Esophagus squamous epithelium (tissue), 5 donors: ENCODE measurements at places on chromosomes 4 and X.
A peak's percentile ranks its signal among the peaks of the same experiment; 100 is the strongest.

GRCh38 chr4:11407551-11407950 is 21.1 kb downstream of the HS3ST1 start:
- H3K4me1 ChIP-seq: no peaks in the 10 kb centered on the region
- H3K27me3 ChIP-seq: no peaks in the 10 kb centered on the region
- no peaks in the 10 kb centered on the region for H3K36me3 ChIP-seq
- DNase-seq: no peak

GRCh38 chr4:15996773-15997172 is 33.8 kb upstream of the FGFBP2 start:
- no peak overlapping the region for H3K27ac ChIP-seq
- H3K36me3 ChIP-seq: no peaks in the 10 kb centered on the region
- no peaks in the 10 kb centered on the region for H3K4me1 ChIP-seq
- no peaks in the 10 kb centered on the region for H3K27me3 ChIP-seq

- no peak for DNase-seq
- no peaks in the 10 kb centered on the region for H3K4me1 ChIP-seq
These were observed 60.9 kb downstream of the AASDH start for GRCh38 chr4:56326363-56326762.

DNA sequence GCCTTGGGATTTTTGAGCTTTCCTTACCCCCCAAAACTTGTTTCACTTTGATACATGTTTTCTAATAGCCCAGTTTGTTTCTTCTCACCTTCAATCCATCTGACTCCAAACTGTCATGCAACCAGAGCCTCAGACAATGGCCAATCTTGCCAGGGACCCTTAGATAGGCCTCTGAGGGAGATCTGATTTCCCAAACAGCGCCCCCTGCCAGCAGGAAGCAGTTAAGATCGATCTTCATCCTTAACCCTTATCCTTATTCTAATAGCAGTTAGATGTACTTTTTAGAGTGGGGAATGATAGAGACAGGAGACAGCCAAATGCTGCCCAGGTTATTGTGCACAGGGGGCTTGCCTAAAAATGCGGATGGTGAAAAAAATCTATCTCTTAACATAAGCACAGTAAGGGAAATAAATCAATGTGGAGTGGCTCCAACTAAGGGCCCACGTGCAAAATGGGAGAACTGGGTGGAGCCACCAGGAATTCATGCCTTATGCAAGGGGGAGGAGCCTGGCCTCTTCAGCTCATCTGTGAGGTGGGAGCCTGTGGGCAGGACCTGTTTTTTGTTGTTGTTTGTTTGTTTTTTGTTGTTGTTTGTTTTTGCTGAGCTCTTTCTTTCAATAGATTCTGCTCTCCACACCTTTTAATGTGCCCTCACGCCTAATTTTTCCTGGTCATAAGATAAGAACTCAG is 833.6 kb upstream of the AGA start:
- H3K36me3 ChIP-seq: no peaks in the 10 kb centered on the region
- no peaks in the 10 kb centered on the region for H3K27me3 ChIP-seq
- no peak overlapping the region for H3K27ac ChIP-seq
- no peak overlapping the region for H3K4me3 ChIP-seq
- DNase-seq: no peak
- H3K4me1 ChIP-seq: no peaks in the 10 kb centered on the region

DNA sequence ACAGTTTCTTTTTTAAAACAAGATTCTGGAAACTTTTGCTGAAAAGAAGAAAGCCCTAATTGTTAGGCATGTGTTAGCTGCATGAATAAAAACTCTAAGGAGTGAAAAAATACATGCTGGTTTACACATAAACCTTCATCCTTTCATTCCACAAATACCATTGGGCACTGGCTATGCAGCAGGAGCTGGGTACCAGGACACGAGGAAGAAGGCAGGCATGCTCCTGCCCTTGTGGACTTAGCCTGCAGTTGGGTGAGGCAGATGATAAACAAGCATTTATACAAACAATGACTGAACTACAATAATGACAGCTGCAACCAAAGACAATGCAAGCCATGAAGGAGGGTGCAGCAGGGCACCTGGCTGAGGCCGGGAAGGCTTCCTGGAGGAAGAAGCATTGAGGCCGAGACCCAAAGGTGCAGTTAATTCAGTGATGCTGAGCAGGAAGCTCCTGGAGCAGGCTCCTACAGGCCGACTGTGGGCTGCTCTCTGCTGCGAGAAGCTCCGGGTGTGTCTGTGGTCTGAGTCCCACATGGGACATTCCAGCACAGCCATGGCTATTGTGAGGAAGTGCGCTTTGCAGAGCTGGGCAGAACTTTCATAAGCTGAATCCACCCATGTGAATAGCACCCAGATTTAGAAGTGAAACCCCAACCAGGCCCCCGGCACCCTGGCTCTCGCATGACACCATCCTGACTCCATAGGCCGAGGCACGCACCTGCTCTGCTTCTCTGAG is 44.0 kb upstream of the MXD4 start:
- H3K36me3 ChIP-seq: no peaks in the 10 kb centered on the region
- H3K4me1 ChIP-seq: no peaks in the 10 kb centered on the region
- H3K27me3 ChIP-seq: no peaks in the 10 kb centered on the region
- no peak overlapping the region for H3K4me3 ChIP-seq
- no peak overlapping the region for H3K27ac ChIP-seq

DNA sequence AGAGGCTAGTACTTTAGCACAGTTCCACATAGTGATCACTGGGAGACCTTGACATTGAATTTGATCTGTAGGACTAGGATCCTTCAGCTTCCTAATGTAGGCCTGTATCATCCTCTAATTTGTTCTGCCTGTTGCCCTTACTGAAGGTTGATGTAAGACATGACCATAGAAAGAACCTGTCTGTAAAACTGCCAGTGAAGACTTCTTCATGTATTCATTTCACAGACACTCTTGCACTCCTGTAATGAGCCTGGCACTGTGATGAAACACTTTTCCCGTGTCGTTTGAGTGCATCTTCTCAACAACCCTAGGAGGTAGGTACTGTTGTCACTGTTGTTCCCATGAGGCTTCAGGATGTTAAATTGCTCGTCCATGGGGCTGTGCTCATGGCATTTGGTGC is 14.7 kb downstream of the RAB9A start:
- H3K27ac ChIP-seq: no peak overlapping the region
- peaks cover 7% of the 10 kb centered on the region for H3K36me3 ChIP-seq
- DNase-seq: no peak
- no peaks in the 10 kb centered on the region for H3K27me3 ChIP-seq

DNA sequence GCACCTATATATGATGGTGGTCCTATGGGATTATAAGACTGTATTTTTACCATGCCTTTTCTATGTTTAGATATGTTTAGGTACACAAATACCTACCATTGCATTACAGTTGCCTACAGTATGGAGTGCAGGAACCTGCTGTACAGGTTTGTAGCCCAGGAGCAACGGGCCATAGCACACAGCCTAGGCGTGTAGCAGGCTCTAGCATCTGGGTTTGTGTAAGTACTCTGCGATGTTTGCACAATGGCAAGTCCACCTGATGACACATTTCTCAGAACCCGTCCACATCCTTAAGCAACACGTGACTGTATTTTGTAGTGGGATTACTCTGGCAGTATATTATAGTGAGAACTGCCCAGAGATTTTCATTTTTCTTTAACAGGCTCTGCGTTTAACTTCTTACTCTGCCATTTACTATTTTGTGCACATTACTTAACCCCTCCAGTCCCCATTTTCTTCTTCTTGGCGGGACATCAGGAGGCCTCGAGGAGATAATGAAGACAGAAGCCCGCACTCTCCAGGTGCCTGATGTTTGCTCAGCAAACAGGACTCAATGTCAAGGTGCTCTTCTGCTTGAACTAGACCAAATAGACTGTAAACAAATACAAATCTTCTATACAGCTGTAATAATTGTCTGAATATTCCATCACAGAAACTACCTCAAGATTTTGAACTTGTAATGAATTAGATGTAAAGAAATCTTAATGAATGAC is 102.0 kb upstream of the PDLIM3 start:
- DNase-seq: no peak
- H3K4me3 ChIP-seq: no peak overlapping the region
- peaks cover 8% of the 10 kb centered on the region for H3K27me3 ChIP-seq
- H3K4me1 ChIP-seq: no peaks in the 10 kb centered on the region

GRCh38 chr4:118417325-118417724 is 64.5 kb upstream of the PRSS12 start:
- H3K4me1 ChIP-seq: no peaks in the 10 kb centered on the region
- no peaks in the 10 kb centered on the region for H3K36me3 ChIP-seq
- DNase-seq: no peak
- no peaks in the 10 kb centered on the region for H3K27me3 ChIP-seq

DNA sequence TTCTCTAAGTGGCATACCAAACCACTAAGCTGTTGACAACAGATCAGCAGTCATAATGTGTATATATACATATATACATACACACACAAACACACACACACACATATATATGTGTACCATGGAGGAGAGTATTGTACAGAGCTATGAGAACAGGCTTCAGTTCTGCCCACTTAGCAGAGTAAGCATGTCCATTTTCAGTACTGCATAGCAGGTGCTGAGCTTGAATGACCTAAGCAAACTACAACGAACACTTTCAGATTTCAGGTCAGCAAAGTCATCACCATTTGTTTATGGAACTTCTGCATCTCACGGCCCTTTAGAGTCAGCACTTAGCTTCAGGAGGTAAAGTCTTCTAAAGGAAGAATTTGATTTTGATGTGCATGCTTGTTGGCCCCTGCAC is 735.8 kb upstream of the ATOH1 start:
- peaks cover 3% of the 10 kb centered on the region for H3K4me1 ChIP-seq
- no peaks in the 10 kb centered on the region for H3K36me3 ChIP-seq
- H3K27ac ChIP-seq: no peak overlapping the region

GRCh38 chr4:178448372-178449035 is 1006.3 kb upstream of the AGA start:
- no peak overlapping the region for H3K27ac ChIP-seq
- no peaks in the 10 kb centered on the region for H3K36me3 ChIP-seq
- no peak for DNase-seq
- H3K4me1 ChIP-seq: no peaks in the 10 kb centered on the region
- no peaks in the 10 kb centered on the region for H3K27me3 ChIP-seq
- no peak overlapping the region for H3K4me3 ChIP-seq

GRCh38 chr4:152310257-152310656 is 225.6 kb downstream of the FBXW7 start:
- H3K27me3 ChIP-seq: no peaks in the 10 kb centered on the region
- DNase-seq: no peak
- H3K4me1 ChIP-seq: no peaks in the 10 kb centered on the region
- no peaks in the 10 kb centered on the region for H3K36me3 ChIP-seq
- no peak overlapping the region for H3K4me3 ChIP-seq
- H3K27ac ChIP-seq: no peak overlapping the region

DNA sequence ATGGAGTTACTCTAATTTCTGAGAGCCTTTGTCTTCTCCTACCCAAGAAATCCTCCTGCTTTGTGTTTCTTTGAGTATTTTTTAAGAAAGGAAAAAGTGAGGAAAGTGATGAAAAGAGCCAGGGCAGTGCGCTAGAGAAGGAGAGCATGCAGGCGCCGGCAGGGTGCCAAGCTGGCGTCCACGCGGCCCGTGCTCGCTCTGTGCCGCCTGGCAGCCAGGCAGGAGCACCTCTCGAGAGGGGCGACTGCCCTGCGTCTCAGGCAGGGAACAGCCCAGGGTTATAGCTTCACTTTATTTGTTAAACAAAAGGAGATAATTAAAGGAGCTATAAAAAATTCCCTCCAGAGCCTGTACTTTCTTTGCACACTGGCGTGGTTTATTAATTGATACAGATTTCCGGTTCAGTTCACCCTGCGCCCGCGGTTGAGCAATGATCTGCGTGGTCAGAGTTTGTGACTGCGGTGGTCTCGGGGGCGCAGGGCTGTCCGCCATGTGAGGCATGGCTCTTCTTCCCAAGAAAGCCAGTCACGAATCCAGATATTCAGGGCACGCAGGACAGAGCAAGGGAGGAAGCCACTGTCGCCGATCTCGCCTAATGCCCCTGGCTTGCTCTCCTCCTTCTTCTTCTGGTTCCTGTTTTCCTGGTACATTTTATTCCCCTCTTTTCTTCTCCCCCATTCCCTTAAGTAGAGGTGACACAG is 110.8 kb upstream of the PAQR3 start:
- DNase-seq: no peak
- H3K36me3 ChIP-seq: no peaks in the 10 kb centered on the region
- H3K27me3 ChIP-seq: no peaks in the 10 kb centered on the region
- H3K4me1 ChIP-seq: no peaks in the 10 kb centered on the region
- H3K27ac ChIP-seq: no peak overlapping the region

DNA sequence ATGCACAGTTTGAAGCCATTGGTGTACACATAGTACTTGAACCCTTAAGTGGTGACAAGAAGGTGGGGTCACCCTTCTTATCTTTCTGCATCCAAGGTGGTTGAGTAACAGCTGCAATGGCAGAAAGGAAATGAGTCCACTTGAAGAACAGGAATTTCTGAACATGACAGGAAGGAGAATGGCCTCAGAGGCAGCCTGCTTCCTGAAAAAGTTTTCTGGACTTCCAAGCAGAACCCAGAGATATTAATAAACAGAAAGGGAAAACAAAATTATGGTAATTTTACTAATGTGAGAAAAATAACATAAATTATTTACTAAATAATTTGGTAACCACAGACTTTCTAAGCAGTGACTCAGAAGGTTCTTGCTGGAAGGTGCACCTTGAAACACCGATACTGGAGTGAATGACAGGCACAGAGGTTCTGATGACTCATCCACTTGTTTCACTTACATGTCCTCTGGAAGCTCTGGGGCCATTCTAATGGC is 119.9 kb upstream of the HS3ST1 start:
- H3K4me1 ChIP-seq: peaks cover 33% of the 10 kb centered on the region
- peak overlapping the region; percentile 45 for H3K27ac ChIP-seq
- H3K36me3 ChIP-seq: no peaks in the 10 kb centered on the region
- H3K4me3 ChIP-seq: no peak overlapping the region
- no peaks in the 10 kb centered on the region for H3K27me3 ChIP-seq
- DNase-seq: no peak

DNA sequence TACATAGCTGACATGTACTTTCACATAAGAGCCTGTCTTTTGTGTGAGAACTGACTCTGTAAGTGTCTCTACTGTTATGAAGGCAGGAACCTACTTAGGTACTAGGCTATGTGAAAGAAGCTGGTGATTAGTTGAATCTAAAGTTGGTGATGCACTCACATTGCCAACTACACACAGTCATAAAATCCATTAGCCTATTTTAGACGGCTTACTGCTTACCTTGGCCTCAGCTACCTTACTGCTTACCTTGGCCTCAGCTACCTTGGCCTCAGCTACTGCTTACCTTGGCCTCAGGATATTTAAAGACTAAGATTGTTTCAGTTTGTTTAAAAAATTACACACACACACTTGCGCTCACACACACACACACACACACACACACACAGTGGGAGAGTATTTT is 549.7 kb downstream of the IL1RAPL1 start:
- DNase-seq: no peak
- H3K36me3 ChIP-seq: no peaks in the 10 kb centered on the region
- no peak overlapping the region for H3K27ac ChIP-seq
- H3K27me3 ChIP-seq: no peaks in the 10 kb centered on the region
- H3K4me3 ChIP-seq: no peak overlapping the region
- H3K4me1 ChIP-seq: no peaks in the 10 kb centered on the region

- no peak overlapping the region for H3K27ac ChIP-seq
- H3K4me3 ChIP-seq: no peak overlapping the region
- peaks cover 9% of the 10 kb centered on the region for H3K4me1 ChIP-seq
- H3K36me3 ChIP-seq: no peaks in the 10 kb centered on the region
These were observed 128.5 kb downstream of the REPS2 start for GRCh38 chrX:17075004-17075403.
